ENCODE measurements at places on chromosomes 13 and 19.
A peak's percentile ranks its signal among the peaks of the same experiment; 100 is the strongest.

DNA sequence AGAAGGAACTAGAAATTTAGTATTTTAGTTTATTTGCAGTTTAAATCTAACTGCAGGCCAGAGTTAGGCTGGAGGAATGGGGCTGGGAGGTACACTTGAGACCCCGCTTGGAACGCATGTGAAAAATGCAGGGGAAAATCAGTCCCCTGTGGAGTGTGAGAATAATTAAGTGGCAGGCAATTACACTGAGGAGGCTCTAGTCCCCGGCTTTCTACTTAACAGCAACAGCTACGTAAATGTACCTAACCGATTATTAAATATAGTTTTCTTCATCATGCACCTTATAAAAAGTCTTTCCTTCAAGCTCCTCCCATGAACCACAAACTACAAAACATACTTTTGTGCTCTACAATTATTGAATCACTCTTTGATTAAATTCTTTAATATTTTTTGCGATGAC, 804 bp downstream of the ZNF708 start:
- no peak for DNase-seq

- DNase-seq: no peak
Measured at GRCh38 chr19:10007371-10008183, 2.7 kb downstream of the COL5A3 start.

GRCh38 chr13:76874479-76874878, 11.7 kb downstream of the KCTD12 start:
- no peak for DNase-seq

DNA sequence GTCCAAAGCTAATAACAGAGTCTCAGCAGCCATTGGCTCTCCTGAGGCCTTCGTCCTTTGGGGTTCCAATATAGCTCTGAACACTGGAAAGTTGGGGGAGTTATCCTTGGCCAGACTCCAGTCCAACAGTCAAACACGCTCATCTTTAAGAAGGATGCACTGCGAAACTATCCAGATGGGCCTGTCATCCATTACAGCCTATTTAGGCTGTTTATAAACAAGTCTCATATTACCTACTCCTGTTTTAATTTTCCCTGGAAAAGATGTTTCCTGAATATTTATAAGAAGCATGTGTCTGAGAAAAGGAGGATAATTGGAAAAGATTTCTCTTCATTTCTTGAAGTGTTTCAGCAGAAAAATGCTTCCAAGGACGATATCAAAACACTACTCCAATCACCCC, 170.7 kb downstream of the DCT start:
- DNase-seq: no peak

DNA sequence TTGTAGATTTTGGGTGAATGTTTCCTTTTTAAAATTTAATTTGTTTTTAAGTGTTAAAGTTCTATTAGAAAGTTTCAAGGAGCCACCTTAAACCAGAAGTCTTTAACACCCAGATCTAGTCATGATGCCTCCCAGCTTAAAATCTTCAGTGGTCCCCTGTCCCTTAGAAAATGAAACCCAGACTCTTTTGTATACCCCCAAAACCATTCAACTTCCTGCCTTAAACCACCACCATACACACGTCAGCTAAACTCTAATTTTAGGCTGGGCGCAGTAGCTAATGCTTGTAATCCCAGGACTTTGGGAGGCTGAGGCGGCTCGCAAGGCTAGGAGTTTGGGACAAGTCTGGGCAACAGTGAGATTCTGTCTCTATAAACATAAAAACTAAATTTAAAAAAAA, 37.9 kb downstream of the N4BP2L1 start:
- no peak for DNase-seq

DNA sequence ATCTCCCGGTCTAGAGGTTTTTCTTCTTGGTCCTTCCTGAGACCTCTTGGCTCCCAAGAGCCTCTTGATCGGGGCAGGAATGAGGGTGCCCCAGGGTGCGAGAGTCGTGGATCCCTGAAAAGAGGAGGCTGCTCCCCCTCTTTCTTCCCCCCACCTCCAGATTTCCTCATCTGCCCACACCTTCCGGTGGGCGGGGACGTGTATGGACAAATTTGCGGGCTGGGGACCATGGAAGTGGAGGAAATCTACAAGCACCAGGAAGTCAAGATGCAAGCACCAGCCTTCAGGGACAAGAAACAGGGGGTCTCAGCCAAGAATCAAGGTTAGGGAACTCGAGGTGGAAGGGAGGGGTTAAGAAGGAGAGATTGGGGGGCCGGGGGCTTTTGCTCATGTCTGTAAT, at the start of gene MCEMP1:
Gene MCEMP1, plus strand, starts transcription at position 237 of the 400 bp plus-strand sequence. Its CDS starts 31 bp downstream, at position 268.
- no peak for DNase-seq

DNA sequence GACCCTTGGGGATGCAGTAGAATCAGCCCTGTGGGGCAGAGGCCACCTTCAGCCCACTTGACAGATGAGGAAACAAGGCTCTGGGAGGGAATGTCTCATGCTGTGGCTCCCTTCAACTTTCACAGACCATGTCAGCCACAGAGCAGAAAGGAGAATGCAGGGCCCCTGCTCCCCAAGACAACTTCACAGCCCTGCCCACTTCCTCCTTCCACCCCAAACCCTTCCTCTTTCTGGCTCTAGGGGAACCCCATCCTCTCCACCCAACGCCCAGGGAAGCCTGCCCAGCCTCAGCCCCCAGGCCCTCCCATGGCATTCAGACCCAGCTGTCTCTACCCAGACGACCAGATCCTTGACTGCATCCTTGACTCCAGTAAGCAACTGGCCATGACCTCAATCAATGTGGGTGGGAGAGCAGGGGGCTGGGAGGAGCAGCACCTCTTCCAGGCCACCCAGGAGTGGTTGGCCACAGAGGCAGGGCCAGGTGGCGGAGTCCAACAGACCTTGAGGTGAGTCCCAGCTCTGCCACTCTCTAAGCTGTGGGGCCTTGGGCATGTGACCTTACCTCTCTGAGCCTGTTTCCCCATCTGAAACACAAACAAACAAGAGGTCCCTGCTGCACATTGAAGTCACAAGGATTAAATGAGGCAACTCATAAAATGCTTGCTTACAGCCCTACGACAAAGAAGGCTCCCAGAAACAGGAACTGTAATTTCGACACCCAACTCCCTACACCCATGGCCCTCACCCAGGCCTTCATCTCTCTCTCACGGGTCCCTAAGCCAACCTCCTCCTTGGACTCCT, 15.8 kb downstream of the DEDD2 start:
- no peak for DNase-seq

GRCh38 chr13:78586706-78587105, 16.6 kb downstream of the POU4F1 start:
- DNase-seq: peak; percentile 61

GRCh38 chr13:20993661-20994440, 67.5 kb downstream of the LATS2 start:
- DNase-seq: no peak

DNA sequence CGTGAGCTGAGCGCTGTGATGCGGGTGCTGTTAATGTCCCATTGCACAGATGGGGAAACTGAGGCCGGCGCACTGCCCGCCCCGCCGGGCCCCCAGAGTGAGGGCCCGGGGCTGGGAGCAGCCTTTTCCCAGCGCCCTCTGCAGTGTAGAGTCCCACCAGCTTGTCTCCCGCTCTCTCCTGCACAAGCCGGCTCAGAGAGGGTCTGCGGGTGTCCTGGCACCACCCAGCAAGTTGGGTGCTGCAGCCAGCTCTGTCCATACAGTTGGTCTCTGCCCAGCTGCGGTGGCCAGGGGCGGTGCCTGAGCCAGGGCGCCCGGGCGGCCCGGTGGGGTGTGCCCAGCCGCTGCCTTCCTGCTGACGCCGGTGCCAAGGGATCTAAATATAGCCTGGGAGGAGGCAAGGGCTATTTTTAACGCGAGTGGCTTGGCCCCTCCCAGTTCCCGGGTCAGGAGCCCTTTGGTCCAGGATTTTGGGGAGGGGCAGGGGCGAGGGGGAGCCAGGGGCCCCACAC, 19.3 kb downstream of the GADD45B start:
- no peak for DNase-seq
